ENCODE measurements at places on chromosomes 13 and 19.

GRCh38 chr19:49555600-49556411 is 24.6 kb downstream of the NOSIP start:
- DNase-seq, result no peak

GRCh38 chr13:103788061-103788652 is 721.9 kb upstream of the SLC10A2 start:
- no peak for DNase-seq

DNA sequence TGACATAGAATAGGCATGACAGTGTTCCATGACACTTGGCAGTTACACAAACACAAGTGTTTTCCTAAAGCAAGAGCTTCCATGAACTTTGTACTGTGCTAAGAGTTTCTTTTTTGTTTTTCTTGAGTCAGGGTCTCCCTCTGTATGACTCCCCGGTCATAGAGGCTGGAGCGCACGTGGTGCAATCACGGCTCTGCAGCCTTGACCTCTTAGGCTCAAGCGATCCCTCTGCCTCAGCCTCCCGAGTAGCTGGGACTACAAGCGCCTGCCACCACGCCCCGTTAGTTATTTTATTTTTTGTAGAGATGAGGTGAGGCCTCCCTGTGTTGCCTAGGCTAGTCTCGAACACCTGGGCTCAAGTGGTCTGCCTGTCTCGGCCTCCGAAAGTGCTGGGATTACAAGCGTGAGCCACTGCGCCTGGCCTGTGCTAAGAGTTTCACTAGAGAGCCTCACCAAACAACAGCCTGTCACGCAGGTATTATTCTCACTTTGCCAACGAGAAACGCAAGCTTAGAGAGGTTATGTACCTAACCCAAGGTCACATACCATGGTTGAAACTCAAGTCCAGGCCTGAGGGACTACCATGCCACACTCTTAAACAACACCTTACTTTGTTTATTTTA is 355.9 kb downstream of the KLF12 start:
- no peak for DNase-seq

- no peak for DNase-seq
Measured at GRCh38 chr13:85616275-85616674, 182.9 kb downstream of the SLITRK6 start.

GRCh38 chr13:46373623-46374022 is 13.4 kb downstream of the RUBCNL start:
- no peak for DNase-seq

- DNase-seq, result no peak
Measured at GRCh38 chr13:30002577-30002976, 152.2 kb upstream of the UBL3 start.

- no peak for DNase-seq
Measured at GRCh38 chr19:55304279-55304978, 20.6 kb downstream of the BRSK1 start.

DNA sequence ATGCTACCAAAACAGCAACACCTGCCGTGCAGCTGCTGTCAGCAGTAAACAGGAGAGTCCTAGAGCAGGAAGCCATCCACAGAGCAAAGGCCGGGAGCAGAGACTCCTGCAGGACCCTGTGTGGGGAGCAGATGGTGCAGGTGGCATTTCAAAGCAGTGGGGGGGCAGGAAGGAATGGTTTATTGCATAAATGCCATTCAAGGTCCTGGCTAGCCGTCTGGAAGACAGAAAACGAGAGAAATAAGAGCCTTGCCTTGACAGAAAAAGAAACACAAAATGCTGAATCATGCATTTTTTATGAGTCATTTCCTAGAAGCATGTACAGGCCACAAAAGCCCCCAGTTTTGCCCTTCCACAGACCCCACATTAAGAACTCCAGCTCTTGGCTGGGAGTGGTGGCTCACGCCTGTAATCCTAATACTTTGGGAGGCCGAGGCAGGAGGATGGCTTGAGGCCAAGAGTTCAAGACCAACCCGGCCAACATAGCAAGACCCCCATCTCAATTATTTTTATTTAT is 5.4 kb downstream of the RSPH6A start:
- no peak for DNase-seq

DNA sequence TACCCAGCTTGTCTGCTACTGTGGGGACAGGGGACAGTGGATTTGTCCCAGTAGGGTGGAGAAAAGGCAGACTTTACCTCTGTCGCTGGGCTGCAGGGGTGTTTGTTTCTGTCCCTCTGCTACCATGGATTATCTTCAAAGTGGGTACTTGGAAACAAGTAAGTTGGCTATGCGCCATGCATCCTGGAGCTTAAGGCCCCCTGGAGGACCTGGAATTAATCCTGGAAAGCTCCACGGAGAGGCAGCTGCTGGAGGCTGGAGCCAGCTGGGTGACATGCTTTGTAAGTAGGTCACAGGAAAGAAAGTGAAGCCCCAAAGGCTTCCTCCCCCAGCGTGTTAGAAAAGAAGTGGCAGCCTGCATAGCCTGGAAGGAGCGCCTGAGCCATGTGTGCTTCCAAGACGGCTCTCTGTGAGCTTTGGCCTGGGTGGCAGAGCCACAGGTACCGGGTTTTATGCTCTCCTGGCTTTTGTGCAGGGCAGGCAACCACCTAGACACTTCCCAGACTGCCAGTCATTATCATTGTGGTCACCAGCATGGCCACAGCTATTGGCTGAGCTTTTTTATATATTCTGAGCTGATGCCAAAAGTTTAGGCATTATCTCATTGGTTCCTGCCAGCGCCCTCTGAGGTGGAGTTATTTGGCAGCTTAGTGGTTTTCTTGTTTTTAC is 9.5 kb downstream of the B3GLCT start:
- no peak for DNase-seq

DNA sequence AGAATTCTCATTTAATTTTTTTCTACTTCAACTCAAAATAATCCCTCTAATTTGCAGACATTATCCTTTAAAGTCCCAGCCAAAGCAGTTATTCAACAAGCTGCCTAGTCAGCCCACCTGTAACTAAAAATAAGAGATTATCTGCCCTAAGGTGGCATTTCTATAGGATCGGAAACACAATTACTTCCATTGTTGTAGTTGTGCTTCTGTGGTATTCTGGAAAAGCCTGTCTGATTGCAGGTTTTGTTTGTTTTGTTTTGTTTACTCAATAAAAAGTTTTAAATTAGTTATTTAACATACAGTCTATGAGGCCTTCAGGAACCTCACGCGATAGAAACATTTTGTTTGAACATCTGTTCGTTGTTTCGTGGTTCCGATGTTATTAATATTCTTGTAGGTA is 101.0 kb downstream of the ZIC5 start:
- DNase-seq, result no peak

DNA sequence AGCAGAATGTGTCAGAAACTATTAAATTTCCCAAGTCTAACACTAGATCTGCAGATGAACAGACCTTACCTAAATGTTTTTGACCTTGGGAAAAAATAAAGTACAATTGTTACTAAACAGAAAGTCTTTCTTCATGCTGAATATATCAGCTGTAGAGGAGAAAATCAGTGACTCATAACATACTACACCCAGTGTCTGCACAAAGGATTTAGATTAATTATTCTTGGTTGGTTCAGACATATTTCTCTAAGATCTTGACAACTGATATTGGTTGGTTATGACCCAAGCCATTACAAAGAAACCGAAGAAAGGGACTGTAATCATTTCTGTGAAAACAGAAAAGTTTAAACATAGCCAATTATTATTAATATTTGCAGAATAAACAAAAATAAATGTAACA is 225.1 kb downstream of the HS6ST3 start:
- DNase-seq, result no peak

GRCh38 chr13:23609414-23609760 is 39.2 kb downstream of the TNFRSF19 start:
- no peak for DNase-seq

DNA sequence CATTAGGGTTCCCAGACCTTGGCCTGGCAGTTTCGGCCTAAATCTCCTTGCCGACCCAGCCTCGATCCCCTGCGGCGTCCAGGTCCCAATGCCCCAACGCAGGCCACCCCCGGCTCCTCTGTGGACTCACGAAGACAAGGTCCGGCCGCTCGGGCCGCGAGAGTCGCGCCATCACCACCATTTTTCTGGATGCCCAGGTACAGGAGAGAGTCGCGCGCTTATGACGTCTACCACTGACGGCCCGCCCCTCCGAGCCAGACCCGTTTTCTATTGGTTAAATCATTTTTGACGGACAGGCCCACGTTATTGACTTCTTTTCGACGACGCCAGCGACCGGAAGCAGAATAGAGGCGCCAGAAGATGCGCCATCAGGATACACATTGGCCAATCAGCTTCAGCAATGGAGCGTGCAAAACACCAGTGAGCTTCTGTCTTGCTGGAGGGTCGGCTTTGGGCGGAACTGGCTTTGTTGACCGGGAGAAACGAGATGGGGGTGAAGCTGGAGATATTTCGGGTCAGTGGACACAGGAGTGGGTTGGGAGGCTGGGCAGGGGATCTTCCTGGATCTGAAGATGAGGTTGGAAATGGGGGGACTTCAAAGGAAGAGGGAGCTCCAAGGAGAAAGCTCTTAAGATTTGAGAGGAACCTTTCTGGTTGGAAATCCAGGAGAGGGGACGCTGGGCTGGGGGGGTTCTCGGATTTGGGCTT is at the start of the genes PET100 and XAB2:
Gene PET100, plus strand, starts transcription at position 447 of the 708 bp plus-strand sequence. Its CDS starts 41 bp downstream, at position 488.
Gene XAB2, minus strand, starts transcription at position 199 of the 708 bp plus-strand sequence. Its CDS starts 18 bp downstream, at position 181.
- DNase-seq, result peak; percentile 97

- no peak for DNase-seq
Measured at GRCh38 chr19:37056776-37057175, 21.5 kb upstream of the ZNF420 start.

DNA sequence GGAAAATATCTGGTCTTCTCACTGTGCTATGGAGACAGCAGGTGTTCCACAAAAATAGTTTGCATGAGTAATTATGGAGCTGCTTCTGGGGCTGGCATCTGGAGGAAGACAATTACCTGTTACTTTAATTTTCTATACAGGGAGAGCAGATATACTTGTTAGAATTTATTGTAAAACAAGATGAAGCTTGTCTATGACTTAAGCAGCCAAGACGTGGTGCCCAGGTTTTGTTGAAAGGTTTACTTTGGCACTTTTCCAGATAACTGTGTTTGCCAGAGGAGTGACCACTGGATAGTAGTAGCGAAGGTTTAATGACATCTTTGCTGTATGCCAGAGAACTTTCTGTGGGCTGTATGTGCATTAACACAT is 134.5 kb upstream of the KL start:
- DNase-seq, result no peak

GRCh38 chr19:32901504-32902161 is 32.1 kb upstream of the SLC7A9 start:
- no peak for DNase-seq

DNA sequence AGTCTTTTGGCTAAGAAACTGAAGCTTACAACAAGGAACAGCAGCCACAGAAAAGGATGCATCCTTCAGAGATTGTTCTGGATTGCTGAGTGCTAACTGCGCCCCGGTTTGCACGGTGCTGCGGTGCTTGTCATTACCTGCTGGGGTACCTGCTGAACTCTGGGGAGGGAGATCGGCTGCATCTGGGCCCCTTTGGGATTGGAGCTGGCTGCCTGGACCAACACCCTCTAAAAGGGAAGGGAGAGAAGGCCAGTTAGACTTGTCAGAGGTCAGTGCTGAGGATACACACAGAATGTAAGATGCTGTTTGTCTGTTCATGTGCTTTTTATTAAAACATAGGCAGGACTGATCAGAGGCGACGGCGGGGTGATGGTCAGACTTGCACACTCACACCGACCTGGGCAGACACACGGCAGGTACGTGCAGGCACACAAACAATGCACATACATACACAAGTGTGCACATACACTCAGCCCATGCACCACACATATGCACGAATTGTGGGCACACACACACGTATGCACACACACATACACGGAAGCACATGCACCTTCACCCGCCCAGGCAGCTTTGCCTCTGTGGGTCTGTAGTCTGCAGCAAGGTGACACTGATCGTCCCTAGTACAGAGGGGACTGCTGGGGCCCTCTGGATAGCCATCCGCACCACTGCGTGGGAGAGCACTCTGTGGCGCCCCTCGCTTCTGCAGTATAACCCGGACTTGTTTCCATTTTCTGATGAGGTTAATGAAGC is 66.1 kb downstream of the RFX2 start:
- no peak for DNase-seq

- no peak for DNase-seq
Measured at GRCh38 chr19:13228561-13228960, 78.3 kb downstream of the IER2 start.

GRCh38 chr13:51818276-51818675 is 14.3 kb upstream of the DHRS12 start:
- no peak for DNase-seq

DNA sequence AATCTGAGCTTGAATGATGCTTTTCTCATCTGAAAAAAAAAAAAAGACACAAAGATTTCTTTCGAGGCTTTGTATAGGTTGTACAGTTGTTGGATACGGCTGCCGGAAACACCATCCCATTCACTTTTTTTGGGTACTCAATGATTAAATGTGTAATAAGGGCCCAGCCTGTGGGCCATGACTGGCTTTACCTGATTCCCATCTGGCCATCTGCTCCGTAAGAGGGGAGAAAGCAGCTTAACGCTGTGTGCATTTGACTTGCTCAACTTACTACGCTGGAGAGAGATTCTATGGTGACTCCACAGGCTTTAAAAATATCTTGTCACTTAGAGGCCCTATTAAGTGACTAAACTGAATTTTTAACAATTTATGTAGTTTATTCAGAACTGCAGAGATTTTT is 731 bp downstream of the ZNF558 start:
- DNase-seq, result no peak

GRCh38 chr13:43910856-43911255 is 31.2 kb downstream of the LACC1 start:
- DNase-seq, result no peak

Measured in iPS DF 19.7 (cell line).